IPS DF 6.9 (cell line): ENCODE measurements at places on chromosomes 1 and 21.

DNA sequence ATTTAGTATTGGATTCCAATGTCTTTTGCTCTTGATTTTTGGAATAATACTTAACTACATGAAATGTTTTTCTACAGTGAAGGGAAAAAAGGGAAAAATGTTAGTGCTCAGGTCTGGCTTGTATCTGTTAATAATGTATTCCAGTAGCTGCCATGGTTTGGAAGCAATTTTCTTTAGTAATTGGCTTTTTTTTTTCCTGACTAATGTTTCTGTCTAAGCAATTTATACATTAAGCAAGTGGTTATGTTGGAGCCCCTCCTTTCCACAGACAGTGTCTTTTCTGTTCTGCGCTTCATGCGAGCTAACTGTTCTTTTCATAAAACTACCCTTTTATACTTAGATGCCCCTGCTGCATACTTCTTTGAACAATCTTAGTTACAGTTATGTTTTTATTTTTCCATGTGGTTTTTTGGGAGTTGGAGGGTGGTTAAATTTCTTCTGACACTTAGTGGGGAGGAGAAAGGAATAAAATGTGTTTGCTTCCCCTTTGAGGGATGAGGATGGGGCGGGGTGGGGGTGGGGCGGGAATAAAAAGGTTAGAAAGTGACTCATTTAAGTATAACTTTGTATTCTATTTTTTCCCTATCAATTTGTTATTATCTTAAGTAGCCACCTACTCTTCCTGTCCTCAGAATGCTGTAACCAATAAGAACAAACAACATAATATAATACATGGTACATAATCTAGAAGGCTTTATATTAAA, 83.1 kb downstream of the CLIC4 start:
- DNase-seq: no peak

GRCh38 chr1:114509596-114510273, 1.3 kb downstream of the TRIM33 start:
- DNase-seq: no peak

DNA sequence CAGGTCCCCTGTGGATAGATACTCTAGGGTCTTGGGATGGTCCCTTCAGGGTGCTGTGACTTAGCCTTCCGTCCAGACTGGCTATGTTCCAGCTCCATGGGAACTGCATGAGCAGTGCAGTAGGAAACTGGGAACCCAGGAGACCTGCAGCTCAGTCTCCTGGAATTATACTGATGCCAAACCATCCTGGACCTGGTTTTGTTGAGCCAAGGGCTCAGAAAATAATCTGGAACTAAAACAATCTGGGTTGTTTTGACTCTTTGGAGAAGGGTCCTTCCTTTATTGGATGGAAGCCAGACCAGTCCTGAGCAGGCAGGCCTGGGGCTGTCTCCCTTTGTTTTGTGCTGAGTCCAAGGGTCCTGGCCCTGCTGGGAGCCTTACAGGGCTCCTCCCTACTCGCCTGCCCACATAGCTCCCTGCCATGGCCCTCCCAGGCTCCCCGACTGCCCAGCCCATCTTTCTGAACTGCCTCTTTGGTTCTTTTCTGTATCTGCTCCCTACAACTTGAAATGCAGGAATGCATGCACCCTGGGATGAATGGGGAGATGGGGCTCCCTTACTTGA, 1.2 kb downstream of the IPO13 start:
- DNase-seq: no peak

GRCh38 chr21:42436914-42437313, 33.2 kb downstream of the UBASH3A start:
- DNase-seq: no peak

- DNase-seq: no peak
These were observed 59.9 kb upstream of the SOD1 start for GRCh38 chr21:31599563-31599962.

GRCh38 chr1:25187077-25187476, 45.2 kb downstream of the SYF2 start:
- no peak for DNase-seq

DNA sequence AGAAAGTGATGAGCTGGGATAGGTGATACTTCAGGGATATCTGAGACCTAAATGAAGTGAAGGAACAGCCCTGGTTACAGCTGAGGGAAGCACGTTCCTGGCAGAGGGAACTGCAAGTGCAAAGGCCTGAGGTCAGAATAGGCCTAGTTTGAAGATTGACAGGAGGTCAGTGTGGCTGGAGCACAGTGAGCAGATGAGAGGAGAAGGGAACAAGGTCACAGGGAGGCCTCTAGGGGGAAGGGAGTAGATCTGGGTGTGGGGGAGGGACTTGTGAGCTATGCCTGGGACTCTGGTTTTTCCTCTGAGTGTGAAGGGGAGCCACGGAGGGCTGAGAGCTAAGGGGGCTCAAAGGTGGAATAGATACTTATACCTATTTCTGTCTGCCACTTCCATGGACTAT, 736.4 kb downstream of the MATN1 start:
- no peak for DNase-seq

GRCh38 chr1:160085686-160086455, 4.5 kb downstream of the KCNJ9 start:
- no peak for DNase-seq
